ENCODE measurements at places on chromosomes 5 and 9.

- no peak for DNase-seq
Measured at GRCh38 chr5:118506217-118506852, 482.0 kb downstream of the DTWD2 start.

GRCh38 chr9:13163287-13163686 lies 116.2 kb downstream of the MPDZ start:
- DNase-seq, result peak; percentile 34

DNA sequence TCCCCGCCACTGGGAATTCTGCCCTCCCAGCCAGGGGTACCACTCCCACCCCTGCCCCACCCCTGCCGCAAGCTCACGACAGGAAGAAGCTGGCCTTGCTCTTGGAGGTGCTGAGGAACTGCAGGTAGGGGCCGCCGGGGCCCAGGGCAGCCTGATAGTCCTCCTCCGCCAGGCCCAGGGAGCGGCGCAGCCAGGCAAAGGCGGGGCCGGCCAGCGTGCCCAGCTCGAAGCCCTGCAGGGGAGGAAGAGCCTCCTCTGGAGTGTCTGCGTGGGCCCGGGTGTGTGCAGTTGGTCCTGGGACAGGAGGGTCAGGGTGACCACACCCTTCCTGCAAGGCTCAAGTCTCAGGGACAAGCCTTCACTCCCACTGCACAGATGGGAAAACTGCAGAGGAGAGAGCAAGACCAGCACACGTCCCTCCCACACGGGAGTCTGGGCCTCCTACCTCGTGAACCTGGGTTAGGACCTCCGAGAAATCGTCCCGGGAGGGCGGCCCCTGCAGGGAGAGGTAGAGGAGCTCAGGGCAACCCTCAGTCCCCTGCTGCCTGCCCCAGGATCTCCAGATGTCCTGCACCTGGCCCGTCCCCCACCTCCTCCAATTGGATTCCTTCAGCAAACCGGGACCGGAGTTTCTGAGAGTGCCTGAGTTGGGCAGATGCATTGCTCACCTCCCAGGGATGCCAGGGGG lies 2.4 kb downstream of the PIP5KL1 start:
- DNase-seq, result peak; percentile 28

DNA sequence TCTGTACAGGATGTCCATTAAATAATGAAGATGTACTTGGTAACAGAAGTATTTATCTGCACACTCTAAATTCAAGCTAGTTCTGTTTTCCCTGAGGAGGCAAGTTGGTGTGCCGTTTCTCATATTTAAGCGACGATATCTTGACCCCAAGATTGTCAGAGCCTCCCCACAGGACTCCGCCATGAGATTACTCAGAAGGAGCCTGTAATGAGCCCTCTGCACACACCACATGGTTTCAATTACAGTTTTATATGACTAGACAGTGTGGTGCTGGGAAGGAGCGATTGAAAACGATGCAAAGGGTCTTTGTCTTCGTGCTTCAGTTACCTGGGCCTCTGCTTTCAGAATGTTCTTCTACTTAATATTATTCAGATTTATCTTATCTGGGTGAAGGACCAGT lies 840.4 kb upstream of the WWC1 start:
- no peak for DNase-seq

DNA sequence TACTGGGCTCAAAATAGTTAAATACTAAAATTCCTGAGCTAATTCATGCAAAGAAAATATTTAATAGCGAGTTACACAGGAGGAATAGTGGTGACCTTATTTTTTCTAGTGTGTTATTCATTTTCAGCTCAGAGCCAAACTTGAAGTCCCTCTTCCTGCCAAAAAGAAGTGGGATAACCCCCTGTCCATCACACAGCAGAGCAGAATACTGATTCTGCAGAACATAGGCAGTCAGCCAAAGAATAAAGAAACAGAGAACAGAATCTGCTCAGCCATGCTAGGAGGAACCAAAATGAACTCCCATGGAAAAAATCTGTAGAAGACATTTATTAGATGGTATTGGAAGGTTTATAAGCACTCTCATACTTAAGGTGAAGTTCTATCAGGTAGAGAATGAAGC lies 49.4 kb upstream of the GRIN3A start:
- DNase-seq, result no peak

- DNase-seq, result no peak
Measured at GRCh38 chr5:36389245-36389644, 87.5 kb upstream of the RANBP3L start.

DNA sequence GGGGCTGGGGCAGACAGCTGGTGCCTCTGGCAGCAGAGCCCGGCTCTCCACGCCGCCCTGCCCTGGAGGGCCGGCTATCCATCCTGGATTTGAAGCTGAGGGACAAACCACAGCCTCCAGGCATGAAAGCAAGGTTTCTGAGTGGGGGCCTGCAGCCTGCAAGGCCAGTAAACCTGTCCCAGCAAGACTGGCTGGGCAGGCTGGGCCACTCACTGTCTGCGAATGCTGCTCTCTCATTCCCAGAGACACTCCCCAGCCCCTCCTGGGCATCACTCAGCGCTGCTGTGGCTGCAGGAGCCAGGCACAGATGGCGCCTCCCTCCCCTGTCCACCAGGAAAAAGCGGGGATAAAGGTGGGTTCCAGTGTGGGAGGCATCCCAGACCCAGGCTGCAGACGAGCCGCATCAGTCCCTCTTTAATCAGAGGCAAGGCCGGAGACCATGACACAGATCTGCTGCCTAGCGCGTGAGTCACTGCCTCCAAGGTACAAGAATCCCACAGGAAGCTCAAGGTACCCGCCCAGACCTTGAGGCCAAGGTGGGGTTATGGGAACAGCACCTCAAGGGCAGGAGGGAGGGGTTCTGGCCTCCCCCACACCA lies 118.0 kb downstream of the VAV2 start:
- DNase-seq, result no peak

DNA sequence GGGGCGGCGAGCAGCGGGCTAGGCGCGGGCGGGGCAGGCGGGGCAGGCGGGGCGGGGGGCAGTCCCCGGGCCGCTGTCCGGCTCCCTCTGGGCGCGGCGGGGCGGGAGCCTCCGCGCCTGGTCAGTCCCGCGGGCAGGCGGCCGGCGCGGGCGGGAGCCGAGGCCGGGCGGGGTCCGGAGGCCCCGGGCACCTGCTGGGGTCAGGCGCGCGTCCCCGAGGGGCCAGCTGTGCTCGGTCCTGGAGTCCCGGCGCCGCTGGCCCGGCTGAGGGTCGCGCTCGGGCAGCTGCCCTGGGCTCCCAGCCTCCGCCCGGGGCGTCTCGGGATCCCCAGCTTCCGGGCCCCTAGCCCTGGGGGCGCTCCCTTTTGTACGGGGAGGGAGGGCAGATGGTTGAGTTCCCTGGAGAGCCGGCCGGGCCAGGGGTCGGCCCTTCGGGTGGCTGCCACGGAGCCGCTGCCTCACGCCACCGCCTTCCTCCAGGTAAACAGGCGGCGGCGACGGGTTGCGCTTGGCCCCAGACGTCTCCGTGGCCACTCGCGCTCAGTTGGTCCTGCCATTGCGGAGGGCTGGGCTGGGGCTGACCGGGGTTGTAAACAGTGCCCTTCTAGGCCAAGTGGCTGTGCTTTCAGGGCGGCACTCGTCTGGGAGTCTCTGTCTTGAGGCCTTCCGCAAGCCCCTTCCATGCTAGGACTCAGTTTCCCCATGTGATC lies 473 bp downstream of the ZBTB34 start:
- no peak for DNase-seq

- DNase-seq, result no peak
Measured at GRCh38 chr5:158739951-158740757, 359.6 kb downstream of the EBF1 start.

DNA sequence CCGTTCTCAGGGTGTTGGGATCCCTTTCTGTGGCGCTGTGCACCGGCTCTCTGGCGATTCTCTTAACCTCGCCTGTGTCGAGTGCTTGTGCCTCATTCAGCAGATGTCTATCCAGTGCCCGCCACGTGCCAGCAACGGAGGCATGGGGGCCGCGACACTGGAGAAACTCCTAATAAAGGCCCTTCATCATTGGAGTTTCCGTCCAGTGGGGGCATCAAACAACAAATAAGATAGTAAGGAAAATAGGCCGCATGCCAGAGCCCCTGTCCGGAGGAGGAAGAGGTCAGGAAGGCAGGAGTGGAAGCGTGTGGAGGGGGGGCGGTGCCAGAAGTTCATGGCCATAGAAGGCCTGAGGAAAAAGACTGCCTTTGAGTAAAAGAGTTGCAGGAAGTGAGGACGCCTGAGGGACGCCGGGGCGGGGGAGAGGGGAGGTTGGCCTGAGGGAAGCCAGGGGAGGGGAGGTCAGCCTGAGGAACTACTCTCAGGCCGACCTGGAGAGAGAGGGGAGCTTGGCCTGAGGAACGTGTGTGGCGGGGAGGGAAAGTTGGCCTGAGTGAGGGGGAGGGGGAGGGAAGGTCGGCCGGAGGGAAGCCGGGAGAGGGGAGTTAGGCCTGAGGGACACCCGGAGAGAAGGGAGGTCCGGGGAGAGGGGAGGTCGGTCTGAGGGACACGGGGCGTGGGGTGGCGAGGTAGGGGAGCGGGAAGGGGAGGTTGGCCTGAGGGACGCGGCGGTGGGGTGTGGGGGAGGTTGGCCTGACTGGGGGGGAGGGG lies 82.2 kb downstream of the CACNA1B start:
- no peak for DNase-seq

GRCh38 chr5:73686912-73687311 lies 60.9 kb downstream of the ARHGEF28 start:
- no peak for DNase-seq

DNA sequence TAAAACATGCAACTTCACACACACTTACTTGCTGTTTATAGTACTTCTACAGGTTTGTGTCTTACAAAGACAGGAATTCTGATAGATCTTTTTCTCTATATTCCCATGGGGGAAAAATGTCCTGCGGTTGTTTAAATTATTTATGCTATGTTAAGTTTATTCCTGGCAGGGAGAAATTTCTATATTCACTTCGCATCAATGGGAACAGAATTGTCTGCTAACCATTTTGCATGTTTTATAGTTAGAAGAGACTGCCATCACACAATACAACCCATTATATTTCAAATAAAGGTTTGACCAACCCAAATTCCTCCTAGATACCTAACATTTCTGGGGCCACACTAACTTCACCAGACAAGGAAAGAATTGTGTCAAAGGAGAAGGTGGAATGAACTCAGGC lies 110.0 kb upstream of the PRR16 start:
- DNase-seq, result no peak

GRCh38 chr9:18606846-18607245 lies 132.9 kb downstream of the ADAMTSL1 start:
- peak; percentile 83 for DNase-seq

DNA sequence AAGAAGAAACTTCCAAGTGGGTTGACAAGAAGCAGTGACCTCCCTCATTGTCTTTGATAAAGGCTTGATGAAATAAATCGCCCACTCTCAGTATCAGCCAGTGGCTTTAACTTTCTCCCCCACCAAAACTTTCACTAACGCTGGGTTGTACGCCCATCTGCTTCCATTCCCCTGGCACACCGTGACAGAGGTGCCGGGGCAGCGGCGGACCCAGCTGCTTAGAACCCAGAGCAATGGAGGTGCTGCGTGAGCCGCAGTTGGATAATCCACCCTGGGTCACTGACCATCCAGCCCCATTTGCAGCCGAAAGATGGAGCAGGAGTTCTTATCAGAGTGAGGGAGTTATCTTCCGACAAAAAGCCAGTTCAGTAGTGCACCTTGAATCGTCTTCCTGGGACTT lies 270.7 kb downstream of the ARHGEF28 start:
- no peak for DNase-seq

DNA sequence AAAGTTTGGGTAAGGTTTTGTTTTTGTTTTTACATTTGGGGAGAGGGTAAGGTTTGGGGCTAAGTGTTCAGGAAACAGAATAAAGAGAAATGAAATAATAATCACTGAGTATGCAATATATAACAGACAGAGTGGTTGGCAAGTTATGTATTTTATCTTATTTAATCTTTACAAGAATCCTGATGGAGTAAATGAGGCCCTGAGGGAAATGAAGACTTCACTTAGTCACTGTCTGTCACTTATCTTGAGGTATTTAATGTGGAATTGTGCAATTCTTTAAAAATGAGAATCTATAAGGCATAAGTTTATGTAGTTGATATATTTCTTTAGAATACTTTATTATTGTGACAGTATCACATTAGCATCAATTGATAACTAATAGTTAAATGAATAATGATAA lies 48.1 kb downstream of the TEK start:
- DNase-seq, result no peak

- DNase-seq, result no peak
Measured at GRCh38 chr5:135737701-135738563, 96.5 kb upstream of the SLC25A48 start.

- peak; percentile 7 for DNase-seq
Measured at GRCh38 chr9:35814106-35814840, 569 bp downstream of the HINT2 start.

DNA sequence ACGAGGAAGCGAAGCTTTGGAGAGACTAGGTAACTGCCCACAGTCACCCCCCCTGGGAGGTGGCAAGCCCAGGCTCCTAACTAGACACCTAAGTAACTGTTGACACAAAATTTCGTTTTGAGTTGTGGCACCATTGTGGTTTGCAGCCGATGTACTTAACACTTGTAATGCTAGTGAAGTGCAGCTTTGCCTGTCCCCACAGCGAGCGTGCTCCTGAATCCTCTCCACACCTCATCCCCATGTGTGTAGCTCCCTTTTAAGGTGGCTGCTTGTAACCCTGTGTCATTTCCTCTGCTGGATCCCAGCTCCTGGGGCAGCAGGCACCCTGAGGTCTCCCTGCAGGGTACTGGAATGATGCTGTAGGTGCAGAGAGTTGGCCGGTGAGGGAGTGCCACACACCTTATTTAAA lies 114.9 kb downstream of the TRIO start:
- DNase-seq, result no peak

DNA sequence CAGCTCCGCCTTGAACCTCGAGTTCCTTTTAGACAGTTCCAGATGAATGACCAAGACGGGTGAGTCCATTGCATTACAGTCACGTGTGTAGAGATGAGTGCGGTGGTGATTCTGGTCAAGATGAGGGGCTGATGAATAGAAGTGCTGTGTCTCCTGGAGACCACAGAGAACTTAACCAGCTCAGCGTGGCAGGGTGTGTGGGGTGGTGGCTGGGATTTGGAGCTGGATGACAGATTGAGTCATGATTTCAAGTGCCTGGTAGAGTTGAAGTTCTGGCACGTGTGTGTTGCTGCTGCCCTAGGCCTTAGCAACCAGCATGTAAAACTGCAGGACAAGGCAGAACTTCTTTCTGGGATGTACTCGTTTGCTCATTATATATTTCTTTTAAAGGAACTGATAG lies 53.3 kb downstream of the PRRC2B start:
- DNase-seq, result no peak

- peak; percentile 8 for DNase-seq
Measured at GRCh38 chr5:131109540-131110255, 55.4 kb downstream of the HINT1 start.

GRCh38 chr5:170219615-170220014 lies 13.2 kb upstream of the C5orf58 start:
- no peak for DNase-seq

All from COR-L47 (cell line).